ENCODE measurements at places on chromosomes 3 and 15.

GRCh38 chr3:13352621-13353131 lies 67.4 kb downstream of the NUP210 start:
- DNase-seq, result peak; percentile 42

DNA sequence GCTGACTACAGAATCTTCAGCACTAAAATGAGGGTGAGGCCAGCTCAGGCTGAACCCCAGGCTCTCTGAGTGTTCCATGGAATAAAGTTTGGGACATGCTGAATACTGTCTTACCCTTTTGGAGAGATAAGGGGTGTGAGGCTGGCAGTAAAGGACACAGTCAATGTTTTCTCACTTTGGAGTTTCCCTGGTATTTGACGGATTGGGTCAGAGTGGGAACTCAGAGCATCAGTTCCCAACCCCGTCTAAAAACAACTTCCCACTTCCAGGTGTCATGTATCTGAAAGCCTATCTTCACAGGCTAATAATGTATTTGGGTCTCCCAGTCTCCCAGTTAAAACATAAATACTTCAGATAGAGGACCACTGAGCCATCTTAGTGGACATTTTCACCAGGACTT lies 180.7 kb downstream of the TLE3 start:
- no peak for DNase-seq

DNA sequence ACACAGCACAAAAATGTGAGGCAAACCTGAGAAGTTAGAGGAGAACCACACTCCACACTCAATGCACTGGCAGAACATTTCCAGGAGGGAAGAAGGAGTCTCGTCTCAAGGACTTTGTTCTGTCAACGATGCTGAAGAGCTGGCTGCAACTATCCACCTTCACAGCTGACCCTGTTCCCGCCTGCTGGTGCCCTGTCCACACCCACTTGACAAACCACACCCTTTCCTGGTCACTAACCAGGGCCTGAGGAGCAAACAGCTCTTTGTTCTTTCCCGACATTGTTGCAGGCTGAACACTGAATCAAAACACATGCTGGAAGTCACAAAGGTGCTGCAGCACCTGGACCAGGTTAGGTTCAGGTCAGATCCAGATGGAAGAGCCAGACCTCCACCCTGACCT lies 92.6 kb upstream of the ARRDC4 start:
- no peak for DNase-seq

DNA sequence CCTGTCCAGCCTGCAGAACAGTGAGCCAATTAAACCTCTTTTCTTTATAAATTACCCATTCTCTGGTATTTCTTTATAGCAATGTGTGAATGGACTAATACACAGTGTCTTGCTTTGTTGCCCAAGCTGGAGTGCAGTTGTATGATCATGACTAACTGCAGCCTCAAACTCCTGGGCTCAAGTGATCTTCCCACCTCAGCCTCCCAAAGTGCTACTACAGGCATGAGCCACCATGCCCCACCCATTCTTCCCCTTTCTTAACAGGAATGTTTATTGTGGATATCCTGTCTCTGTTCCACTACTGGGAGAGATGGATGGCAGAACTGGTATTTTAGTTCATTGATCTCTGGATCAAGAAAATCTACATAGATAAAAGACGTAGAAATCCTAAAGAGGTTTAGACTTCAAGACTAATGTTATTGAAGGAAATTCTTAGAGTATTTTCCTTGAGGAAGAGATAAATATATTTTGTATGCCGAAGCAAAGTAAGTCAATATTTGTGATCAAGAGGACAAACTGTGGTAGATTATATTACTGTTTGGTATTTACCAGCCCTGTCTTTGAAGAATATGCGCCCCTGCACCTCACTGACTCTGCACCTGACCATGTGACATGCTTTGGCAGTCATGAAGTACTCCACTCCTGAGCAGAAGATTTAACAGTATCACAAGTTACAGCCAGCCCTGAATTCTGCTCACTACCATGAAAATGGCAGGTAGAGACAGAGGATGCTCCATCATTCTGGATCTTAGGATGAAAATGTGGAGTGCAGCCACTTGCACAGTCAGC lies 42.9 kb downstream of the UACA start:
- DNase-seq, result no peak

GRCh38 chr3:169100616-169101015 lies 562.9 kb downstream of the MECOM start:
- DNase-seq, result no peak

- DNase-seq, result no peak
These were observed 102.0 kb downstream of the STAC start for GRCh38 chr3:36482256-36482655.

GRCh38 chr15:66472176-66472999 lies 25.2 kb downstream of the SNAPC5 start:
- DNase-seq, result peak; percentile 51

DNA sequence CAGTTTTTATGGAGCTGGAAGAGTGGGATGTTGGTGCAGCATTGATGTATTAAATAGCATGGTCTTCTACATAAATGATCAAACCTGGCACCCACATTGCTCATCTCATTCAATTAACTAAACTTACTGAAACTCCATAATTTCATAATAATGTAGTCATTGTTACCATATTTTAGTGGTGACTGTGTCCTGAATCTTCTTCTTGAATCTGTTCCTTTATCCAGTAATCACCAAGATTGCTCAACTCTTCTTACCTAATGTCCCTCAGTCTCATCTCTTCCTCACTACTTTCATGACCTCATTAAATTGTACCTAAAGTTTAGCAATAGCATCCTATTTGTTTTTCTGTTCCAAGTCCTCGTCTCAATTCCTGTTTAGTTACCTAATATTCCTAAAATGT lies 69.8 kb downstream of the FGF7 start:
- DNase-seq, result peak; percentile 67

GRCh38 chr3:71900057-71900456 lies 115.1 kb upstream of the PROK2 start:
- DNase-seq, result no peak

GRCh38 chr15:22258398-22259150 lies 178.2 kb downstream of the OR4M2 start:
- no peak for DNase-seq

DNA sequence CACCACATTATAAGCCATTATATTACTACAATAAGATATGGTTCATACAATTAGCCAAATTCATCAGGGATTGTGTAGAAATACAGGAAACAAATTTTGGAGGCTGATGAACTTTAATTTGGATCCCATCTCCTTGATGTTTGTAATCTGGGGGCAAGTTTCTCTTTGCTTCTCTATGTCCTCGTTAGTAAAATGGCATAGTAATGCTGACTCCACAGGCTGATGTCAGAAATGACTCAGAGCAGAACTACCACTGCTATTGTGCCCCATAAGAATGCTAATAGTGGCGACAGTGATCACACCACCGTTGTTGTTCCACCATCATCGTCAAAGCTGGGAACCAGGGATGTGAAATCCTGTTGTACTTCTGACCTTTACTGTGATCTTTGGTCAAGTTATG lies 722.3 kb upstream of the LMCD1 start:
- DNase-seq, result peak; percentile 5

GRCh38 chr3:120645083-120645845 lies 36.8 kb downstream of the HGD start:
- peak; percentile 64 for DNase-seq

DNA sequence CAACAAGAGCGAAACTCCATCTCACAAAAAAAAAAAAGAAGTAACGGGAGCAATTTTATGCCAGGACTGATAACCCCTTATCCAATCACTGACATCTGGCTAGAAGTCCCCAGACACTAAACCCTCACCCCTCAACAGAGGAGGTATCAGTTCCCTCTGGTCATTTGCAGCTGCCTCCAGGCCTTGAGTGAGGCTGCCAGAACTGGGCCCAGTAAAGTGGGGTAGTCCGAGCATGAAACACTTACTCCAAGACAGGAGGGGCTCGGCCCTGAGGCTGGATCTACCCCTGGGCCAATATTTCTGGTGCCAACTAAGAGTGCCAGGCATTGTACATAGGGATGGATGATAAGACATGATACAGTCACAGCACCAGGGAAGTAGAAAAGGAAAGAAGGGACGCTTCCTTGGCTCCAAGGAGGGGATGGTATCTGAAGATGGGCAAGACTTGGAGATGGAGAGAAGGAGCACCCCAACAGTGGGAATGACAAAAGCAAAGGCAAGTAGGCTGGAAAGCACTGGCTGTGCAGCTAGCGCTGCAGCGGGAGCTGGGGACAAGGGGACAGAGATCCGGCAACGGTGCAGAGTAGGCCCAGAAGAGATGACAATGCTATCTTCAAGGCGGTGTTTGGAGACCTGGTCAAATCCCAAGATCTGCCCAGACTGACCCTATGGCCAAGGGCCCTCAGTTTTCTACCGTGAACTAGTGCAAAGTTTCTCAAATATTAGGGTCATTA lies 2.2 kb downstream of the XXYLT1 start:
- no peak for DNase-seq

DNA sequence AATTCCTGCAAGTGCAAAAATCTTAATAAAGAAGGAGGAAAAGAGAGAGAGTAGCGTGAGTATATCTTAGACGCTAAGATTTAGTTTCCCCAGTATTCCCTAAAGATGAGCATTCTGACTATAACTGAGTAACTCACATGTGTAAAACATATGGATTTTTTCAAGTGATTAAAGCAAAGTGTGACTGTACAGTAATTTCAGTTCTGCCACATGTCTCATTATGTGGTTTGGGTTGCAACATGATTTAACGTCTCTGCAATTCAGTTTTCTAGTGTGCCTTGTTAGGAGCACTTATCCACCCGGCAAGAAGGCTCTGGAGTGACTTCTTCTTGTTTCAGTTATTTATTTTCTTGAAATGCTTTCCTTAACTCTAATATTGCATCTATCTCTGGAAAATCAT lies 514.1 kb downstream of the ROBO1 start:
- DNase-seq, result peak; percentile 75

DNA sequence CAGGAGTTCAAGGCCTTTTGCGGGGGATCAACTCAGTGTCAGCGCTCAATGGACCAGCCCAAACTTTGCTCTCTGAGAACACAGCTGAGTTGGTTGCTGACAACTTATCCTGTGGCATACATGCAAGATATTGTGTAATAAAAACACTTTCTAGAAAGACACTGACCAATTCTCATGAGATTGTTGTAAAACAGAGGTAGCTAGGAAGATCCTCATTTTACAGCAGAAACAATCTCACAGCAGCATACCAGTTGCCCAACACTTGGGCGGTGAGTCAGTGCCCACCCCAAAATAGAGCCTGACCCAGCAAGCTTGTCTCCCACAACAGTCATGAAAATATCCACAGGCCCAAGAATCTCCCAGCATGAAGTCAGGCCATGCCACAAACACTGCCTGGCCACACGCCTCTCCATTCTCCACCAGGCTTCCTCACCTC lies 18.2 kb downstream of the KLHL6 start:
- DNase-seq, result peak; percentile 38

DNA sequence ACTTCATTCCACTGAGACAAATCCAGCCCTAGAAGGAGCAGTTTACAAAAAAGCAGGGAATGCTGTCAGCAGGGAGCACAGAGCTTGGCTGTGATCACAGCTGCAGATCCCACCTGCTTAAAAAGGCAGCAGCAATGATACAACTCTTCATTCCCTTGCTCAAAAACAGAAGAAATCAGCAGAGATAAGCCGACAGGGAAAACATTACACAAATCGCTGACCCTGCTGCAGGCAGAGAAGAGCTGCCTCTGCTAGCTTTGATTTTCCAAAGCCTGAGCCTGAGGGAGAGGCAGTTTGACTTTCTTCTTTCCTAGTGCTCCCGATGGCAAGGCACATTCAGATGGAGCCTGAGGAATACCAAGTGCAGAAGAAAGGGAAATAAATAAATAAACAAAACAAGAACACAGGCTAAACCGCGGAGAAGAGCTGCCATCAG lies 80.2 kb downstream of the SHQ1 start:
- no peak for DNase-seq

GRCh38 chr3:16724487-16724886 lies 119.3 kb upstream of the DAZL start:
- DNase-seq, result no peak

- no peak for DNase-seq
These were observed 883.6 kb upstream of the NR2F2 start for GRCh38 chr15:95446854-95447253.

- peak; percentile 6 for DNase-seq
These were observed 47.5 kb downstream of the ALDH1L1 start for GRCh38 chr3:126132751-126133511.

DNA sequence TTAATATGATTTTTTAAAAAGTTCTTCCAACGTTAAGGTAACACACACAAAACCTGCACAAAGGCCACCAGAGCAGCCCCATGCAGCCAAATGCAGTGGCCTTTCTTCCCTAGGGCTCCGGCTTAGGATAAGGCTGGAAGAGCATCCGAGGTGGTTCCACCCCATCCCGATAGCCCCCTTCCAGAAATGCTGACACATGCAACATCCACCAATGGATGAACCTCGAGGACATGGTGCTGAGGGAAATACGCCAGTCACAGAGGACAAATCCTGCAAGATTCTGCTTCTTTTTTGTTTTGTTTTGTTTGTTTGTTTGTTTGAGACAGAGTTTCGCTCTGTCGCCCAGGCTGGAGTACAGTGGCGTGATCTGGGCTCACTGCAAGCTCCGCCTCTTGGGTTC lies 199.3 kb upstream of the NSMCE3 start:
- DNase-seq, result no peak

DNA sequence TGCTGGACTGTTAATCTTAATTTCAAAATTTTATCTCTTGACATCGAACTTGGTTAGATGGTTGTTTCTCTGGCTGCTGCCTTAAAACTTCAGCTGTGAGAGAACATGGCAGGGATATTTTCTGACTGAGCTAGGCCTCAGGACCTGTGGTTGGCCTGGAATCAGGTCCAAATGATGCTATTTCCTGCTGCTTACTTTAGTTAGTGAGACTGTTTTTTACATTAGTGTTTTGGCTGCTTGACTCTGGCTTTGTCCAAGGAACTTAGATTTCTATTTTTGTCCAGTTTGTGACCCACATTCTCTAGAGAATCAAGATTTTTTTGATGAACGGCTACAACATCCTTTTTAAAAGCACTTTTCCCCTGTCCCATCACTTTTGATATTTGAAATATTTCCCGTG lies 497.9 kb upstream of the SGO1 start:
- DNase-seq, result peak; percentile 82

DNA sequence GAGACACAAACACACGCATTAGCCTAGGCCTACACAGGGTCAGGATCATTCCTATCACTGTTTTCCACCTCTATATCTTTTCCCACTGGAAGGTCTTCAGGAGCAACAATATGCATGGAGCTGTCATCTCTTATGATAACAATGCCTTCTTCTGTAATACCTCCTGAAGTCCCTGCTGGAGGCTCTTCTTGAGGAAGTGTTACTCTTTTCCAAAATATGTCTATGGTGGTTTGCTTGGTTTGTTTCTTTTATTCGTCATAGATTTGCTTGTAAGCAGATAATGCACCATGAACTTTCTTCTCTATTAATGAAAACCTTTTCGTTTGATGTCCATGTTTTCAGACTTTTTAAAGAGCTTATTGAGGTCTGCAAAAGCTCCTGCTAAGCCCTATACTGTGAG lies 109.3 kb downstream of the GMPS start:
- DNase-seq, result no peak

DNA sequence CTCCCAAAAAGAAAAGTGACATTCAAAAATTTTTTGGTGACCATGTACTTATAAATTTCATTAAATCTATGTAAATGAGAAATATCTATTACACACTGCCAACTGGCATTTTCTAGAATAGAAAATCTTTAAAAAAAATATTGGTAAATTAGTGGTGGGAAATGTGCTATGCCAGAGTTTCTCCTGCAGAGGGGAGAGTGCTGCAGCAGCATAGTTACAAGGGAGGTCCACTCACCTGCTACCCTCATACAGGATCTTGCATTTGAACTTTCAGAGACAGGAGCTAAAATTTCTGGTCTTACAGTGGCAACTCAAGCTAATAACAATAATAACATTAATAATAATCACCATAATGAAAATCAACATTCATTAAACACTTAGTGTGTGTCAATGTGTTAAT lies 459.6 kb downstream of the NSUN3 start:
- DNase-seq, result no peak

- no peak for DNase-seq
These were observed 1036.3 kb downstream of the TBL1XR1 start for GRCh38 chr3:176160997-176161396.

Data from fibroblast of upper back skin (primary cell).